T-helper 22 cell (primary cell): ENCODE measurements at places on chromosomes 13 and 19.

- no peak for DNase-seq
These were observed 12.3 kb downstream of the SLC7A1 start for GRCh38 chr13:29583073-29583785.

GRCh38 chr19:48913114-48913889 lies 13.2 kb downstream of the NUCB1 start:
- no peak for DNase-seq

- no peak for DNase-seq
These were observed 83.2 kb upstream of the IRS2 start for GRCh38 chr13:109869312-109870237.

DNA sequence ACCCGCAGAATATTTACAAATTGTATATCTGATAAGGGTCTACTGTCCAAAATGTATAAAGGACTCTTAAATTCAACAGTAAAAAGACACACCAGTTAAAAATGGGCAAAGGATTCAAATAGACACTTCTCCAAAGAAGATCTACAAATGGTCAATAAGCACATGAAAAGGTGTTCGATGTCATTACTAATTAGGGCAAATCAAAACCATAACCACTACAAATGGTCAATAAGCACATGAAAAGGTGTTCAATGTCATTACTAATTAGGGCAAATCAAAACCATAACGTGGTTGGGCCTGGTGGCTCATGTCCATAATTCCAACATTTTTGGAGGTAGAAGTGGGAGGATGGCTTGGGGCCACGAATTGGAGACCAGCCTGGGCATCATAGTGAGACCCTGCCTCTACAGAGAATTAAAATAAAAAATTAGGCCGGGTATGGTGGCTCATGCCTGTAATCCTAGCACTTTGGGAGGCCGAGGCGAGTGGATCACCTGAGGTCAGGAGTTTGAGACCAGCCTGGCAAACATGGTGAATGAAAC lies 40.5 kb downstream of the ACTN4 start:
- no peak for DNase-seq

- DNase-seq = no peak
These were observed 94.2 kb downstream of the ZDHHC20 start for GRCh38 chr13:21364916-21365315.
